ENCODE measurements at places on chromosomes 3 and 15.
A peak's percentile ranks its signal among the peaks of the same experiment; 100 is the strongest.

GRCh38 chr3:176914764-176915163, 282.5 kb downstream of the TBL1XR1 start:
- DNase-seq, result no peak

DNA sequence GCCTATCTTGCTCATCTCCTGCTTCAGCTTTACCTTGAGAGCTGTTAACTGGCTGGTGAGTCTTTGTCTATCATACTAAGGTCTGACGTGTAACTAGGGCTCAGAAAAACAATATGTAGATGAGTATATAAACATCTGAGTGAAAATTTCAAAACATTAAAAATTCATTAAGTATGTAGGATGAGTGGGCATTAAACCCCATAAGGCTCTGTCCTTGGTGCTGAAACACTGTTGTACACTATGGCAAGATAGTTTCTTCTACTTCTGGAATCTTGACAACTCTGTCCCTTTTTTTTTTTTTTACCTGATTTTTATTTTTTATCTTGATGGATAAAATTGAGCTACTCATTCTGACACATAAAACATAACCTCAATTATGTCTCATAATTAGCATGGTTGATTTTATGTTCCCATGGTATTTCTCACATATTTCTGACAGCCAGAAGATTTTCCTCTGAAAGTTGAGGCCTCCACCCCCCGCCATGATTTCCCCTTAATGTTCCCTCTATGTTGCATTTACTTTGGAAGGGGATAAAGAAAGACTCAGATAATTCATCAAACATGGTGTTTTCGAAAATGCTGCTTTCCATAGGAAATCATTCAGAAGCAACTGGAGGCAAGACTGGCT, 54.3 kb downstream of the DGKG start:
- peak; percentile 68 for DNase-seq

- peak; percentile 73 for DNase-seq
These were observed 218.6 kb downstream of the GREM1 start for GRCh38 chr15:32936283-32936918.

DNA sequence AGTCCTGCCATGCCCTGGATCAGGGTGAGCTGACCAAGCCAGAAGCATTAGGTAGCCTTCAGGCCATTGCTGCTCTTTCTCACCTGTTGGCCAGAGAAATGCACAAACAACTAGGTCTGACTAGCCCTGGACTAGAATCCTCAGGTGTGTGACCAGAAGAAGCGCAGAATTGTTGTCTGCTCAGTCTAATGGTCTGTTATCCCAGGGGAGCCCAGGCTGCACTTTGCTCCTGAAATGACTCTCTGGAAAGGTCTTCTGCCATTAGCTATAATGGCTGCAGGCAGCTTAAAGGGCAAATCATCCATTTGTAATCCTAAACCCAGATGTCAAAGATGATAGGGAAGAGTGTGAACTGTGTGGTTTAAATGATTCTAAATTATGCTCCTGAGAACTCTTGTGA, 246.1 kb downstream of the NFKBIZ start:
- no peak for DNase-seq

GRCh38 chr15:32766101-32766500, 48.3 kb downstream of the GREM1 start:
- no peak for DNase-seq

DNA sequence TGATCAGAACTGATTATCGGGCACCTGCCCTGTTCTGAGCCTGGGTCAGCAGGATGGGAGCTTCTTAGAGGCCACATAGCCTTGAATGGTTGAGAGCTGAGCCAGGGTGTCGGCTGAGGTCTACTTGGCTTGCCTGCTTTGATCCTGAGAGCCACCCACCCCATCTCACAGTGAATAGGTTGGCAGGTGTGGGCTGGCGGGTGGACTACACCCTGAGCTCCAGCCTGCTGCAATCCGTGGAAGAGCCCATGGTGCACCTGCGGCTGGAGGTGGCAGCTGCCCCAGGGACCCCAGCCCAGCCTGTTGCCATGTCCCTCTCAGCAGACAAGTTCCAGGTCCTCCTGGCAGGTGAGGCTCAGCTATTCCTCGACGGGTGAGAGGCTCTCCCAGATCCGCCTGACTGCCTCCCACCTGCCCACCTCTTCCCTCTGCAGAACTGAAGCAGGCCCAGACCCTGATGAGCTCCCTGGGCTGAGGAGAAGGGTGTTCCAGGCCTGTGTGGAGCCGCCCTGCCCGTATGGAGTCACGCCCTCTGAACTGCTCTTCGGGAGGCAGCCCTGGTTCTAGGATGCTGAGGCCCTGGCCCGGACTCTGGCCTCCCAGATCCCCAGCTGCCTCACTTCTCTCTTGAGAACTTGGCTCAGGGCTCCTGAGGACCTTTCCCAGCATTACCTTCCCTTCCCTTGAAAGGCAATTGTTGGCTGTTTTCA, 3.8 kb downstream of the COMMD4 start:
- DNase-seq, result no peak

DNA sequence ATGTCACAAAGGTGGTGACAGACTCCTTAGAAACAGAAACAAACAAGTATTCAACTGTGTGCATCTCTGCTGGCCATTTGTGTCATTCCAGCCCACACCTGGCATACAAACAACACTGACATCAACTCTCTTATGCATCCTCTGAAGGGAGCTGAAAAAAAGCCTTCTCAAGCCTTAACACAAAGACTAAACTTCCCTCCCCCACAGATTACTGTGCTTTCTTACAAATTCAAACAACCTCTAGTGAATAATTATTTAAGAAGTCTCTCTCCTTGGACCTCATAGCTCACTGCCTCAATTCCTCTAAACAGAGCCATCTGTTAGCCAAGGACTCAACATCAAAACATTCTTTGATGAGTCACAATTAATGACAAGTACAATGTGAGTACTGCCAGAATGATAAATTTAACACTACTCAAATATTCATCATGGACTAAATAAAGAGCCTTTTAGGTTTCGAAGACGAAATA, 132.1 kb downstream of the WDR76 start:
- peak; percentile 41 for DNase-seq

- DNase-seq, result no peak
These were observed 29.7 kb downstream of the GLCE start for GRCh38 chr15:69190091-69190490.

DNA sequence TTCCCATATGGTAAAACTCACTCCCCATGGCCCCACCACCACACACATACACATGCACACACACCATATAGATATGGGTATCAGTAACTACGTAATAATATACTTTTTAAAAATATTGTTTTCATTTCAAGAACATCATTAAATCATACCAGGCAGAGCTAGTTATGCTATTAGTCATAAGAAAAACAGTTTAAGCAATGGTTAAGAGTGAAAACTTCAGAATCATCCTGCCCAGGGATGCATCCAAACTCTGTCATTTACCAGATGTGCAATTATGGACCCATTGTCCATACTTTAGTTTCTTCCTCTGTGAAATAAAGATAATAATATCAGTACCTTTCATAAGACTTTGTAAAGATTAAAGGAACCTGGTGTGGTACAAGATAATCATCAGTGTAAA, 608.3 kb downstream of the RBMS3 start:
- DNase-seq, result no peak

GRCh38 chr3:158347966-158348365, 223.0 kb upstream of the MLF1 start:
- no peak for DNase-seq

GRCh38 chr15:69997813-69998212, 99.9 kb downstream of the TLE3 start:
- DNase-seq, result no peak

- no peak for DNase-seq
These were observed 11.6 kb downstream of the KBTBD8 start for GRCh38 chr3:67009716-67010115.

DNA sequence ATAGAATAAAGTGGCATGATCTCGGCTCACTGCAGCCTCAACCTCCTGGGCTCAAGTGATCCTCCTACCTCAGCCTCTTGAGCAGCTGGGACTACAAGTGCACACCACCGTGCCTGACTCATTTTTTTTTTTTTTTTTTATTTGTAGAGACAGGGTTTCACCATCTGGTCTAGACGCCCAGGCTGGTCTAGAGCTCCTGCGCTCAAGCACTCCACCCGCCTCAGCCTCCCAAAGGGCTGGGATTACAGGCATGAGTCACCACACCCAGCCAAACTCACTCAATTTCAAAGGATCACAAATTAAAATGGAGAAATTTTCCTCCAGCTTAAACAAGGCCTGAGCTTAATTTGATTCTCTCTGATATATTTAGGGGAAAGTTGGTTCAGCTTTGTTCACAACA, 27.3 kb upstream of the NMB start:
- no peak for DNase-seq

DNA sequence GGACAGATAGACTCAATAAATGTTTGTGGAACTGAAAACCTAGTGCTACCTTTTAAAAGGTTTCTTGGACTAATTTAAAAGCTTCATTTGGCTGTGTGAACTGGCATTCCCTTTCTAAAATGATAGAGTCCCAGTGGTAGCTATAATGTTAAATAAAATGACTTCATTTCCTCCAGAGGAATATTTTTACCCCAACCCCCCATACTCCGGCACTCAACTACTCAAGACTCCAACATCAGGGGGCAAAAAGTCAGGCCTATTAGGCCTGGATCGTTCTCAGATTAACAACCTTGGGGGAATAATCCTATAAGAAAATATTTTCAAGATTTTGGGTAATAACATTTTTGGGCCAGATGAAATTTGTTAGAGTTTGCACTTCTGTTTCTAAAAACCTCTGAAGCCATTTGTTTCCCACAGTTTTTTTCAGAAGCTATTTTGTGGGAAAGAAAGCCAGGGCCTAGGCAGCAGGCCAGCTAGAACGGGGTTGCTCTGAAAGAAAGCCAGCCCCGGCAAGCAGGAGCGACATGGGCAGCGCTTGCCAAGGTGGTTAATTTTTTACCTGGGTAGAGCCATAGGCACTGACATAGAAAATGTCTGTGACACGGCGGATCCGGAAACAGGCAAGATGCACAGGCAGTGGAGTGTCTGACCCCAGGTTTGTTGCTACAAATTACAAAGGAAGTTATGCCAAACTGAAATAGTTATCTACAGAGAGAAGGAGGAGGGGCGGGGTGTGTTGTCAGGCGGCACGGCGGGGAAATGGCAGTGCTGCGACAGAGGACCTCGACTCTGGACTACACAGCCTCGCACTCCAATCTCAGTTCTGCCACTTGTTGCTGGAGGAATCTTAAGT, 84.6 kb downstream of the MAGI1 start:
- DNase-seq, result peak; percentile 62

DNA sequence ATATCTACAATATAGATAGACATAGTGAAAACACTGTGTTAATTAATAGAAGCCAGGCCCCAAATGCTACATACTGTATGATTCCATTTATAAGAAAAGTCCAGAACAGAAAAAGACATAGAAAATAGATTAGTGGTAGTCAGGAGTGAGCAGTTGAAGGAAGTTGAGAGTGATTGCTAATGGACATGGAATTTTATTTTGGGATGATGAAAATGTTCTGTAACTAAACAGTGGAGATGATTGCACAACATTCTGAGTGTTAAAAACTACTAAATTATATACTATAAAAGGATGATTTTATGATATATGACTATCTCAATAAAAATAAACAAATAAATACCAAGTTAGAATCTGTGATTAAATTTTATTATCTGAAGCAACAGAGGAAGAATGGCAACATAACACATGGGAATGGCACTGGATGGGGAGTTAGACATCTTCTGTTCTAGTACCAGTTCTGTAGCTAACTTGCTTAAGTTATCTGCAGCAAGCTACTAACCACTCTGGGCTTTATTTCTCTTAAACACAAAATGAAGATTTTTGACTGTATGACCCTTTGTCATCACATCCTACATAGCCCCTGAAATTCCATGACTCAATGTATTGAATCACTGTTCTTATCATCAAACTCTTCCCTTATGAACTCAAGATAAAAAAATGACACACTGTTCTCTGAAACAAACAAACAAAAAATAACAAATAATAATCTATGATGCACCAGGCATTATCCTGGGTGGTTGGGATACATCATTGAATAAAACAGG, 612.7 kb downstream of the TBL1XR1 start:
- DNase-seq, result no peak

GRCh38 chr3:42339321-42339720, 71.1 kb downstream of the LYZL4 start:
- no peak for DNase-seq

DNA sequence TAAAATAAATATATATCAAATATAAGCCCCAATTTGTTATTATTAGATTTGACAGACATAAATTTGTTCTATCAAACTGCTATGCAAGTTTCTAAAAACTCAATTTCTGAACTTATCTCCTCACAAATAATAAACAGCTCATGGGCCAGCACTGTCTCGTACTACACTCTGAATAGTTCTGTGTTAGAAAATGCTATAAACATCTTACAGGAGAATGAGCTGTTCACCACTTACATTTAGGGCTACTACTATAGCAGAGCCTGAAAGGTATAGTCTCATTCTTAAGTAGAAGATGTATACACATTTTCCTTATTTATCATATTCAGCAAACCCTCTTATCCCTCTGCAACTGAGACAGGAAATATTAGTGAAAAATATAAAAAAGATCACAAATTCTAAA, 12.6 kb downstream of the SLC12A6 start:
- DNase-seq, result no peak

DNA sequence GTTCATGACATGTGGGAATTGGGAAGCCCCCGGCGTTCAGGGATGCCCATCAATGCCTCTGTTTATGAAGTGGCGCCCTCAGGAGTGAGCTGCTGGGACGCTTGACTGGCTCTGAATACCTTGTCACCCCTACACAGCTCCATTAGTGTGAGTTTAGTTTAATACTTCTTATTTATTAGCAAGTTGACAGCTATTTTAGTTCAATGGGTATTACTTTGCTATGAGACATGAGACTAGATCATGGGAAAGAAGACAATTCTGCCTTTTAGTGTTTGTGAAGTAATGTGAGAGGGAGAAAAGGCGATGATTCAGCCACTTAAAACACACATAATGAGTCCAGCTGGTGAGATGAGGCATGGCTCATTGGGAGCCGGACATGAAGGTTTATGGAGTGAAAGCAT, 678.5 kb downstream of the NR2F2 start:
- no peak for DNase-seq

DNA sequence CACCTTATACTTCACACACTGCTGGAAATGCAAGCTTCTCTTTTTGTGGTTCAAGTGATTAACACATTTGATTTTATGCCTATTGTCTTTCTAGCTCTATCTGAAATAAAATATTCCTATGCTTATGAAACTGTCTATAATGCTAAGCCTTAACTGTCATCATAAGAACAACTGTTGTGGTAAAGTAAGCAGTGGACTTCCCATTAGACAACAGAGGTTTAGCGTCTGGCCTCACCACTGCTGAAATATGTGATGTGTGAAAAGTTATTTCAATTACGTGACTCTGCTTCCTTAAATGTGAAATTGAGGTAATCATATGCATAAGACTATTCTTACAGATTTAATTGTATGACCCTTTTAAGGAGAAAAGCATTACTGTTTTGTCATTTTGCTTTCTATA, 140.2 kb upstream of the LYSMD4 start:
- no peak for DNase-seq

DNA sequence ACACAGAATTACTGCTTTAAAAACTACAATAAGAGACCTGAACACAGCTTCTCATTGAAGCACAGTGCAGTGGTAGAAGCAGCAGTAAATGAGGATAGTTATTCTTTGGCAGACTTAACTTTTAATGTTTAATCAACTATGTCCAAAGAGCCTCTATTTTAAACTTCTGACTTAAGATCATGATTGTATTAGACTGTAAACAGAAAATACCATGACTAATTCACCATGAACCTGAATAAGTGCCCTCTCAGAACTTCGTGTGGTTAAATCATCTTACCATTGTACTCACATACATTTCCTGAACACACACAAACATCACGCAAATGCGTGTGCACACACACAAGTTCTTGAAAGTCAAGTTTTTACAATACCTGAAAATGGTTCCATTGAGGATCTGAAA, 13.9 kb downstream of the CEP152 start:
- peak; percentile 62 for DNase-seq

GRCh38 chr3:140924097-140924873, 17.4 kb upstream of the SLC25A36 start:
- no peak for DNase-seq

All from dermis blood vessel endothelial cell (primary cell).